CD4-positive, alpha-beta T cell treated with Interleukin-4 for 1 hour (primary cell): ENCODE measurements at places on chromosomes 16 and 17.
A peak's percentile ranks its signal among the peaks of the same experiment; 100 is the strongest.

DNA sequence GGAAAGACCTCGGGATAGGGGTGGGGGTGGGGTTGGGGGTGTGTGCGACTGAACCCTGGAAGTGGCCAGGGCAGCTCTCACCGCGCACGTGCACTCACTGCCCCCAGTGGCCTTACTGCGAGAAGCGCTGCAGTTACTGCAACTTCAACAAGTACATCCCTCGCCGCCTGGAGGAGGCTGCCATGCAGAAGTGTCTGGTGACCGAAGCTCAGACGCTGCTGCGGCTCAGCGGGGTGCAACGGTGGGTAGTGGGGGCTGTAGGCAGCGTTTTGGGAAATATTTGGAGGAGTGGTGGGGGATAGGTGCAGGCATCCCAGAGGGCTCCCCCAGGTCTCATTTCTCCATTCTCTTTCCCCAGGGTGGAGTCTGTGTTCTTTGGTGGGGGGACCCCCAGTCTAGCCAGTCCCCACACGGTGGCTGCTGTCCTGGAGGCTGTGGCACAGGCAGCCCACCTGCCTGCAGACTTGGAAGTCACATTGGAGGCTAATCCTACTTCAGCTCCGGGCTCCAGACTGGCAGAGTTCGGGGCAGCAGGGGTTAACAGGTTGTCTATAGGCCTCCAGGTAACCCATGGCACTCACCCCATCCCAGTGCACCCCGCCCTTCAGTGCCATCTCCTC, 972 bp downstream of the RSAD1 start:
- DNase-seq = peak; percentile 73

DNA sequence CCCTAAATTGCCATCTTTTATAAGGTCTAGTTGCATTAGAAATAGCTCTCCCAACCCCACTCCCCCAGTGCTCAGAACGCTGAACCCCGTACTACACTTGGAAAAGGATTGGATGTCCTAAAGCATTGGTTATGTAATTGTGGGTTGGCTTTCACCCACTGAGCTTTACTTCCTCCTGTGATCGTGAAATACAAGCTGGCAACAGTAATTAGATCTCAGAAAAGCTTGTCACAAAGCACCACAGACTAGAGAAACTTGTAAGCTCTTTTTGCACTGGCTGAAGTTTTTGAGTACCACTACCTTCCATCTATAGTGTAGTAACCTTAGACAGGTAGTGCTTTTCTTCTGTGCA, 54.4 kb downstream of the SIAH1 start:
- DNase-seq = no peak

GRCh38 chr17:35132099-35132498, 10.0 kb downstream of the NLE1 start:
- no peak for DNase-seq

DNA sequence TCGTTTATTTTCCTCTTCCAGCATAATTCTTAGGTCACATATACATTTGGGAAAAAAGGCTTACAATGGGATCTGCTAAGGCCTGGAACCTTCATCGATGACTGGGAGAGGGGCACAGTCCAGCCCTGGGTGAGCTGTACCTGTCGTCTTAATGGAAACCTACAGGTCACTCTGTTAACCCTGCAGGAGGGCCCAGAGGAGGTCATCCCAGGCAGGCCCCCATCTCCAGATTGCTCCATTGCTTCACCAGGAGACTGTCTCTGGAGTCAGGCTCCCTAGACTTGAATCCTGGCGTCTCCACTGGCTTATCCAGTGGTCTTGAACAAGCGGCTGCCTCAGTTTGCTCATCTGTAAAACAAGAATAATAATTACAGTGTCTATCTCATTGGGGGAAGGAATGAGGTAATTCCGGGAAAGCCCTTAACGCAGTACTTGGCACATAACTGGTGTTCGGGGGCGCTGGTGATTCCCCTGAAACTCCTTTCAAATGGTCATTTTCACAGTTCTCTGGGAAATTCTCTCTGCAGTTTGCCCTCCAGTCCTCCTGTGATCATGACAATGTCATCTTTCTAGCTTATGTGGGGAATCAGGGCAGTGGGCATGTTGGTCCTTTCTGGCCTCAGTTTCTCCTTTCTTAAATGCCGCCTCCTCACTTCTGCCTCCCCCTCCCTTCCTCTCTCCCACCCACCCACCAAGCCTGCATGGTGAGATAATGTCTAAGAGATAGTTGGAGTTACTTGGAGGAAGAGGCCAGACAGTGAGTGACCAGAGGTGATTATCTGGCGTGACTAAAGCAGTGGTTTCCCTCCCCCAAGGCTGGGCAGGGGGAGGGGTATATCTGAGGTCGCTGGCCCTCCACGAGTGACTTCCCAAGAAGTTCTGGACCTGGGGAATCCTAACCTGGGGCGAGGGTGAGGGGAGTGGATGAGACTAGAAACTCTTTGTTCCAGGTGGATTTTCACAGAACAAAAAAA, 31.3 kb upstream of the TAC4 start:
- DNase-seq = no peak

- DNase-seq = no peak
These were observed 26.8 kb upstream of the ELAC2 start for GRCh38 chr17:13044572-13045065.

DNA sequence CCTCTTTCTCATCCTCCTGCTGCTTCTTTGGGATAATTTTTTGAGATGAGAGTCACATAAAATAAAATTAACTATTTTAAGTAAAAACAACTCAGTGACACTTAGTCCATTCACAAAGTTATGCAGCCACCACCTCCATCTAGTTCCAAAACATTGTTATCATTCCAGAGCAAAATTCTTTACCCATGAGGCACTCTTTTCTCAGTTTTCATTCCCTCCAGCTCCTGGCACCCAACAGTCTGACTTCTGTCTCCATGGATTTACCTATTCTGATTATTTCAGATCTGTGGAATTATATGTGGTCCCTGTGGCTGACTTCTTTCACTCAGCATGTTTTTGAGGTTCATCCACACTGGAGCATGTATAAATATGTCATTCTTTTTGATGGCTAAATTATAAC, 239.9 kb upstream of the DYNLRB2 start:
- no peak for DNase-seq

DNA sequence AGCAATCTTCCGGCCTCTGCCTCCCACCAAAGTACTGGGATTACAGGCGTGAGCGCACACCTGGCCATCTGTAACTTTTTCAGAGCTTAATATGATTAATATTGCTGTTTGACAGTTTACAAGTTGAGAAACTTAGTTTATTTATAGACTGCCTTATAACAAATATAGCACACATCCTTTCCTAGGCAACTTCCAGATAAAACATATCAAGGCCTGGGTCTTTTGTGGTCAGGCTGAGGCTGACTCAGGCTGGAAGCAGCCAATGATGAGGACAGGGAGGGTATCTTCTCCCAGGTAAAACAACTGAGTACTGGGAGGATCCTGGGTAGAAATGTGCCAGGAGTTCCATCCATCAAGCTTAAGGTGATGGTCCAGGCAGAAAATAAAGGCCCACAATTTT, 16.2 kb downstream of the LUC7L start:
- DNase-seq = no peak

DNA sequence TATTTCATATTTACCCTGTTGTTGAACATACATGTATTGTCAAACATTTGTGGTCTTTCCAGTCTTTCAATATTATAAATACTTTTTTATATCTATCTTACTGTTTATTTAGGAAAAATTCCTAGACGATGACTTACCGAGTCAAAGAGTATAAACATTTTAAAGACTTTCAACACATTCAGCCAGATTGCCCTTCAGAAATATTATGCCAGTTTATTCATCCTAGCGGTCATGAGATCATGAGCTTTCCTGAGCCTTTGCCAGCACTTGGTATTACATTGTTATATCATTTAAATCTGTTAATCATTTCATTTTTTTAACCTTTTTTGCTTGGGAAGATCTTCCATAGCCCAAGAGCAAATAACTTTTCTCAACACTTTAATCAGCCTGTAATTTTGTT, 197.4 kb downstream of the SPECC1 start:
- DNase-seq = no peak

DNA sequence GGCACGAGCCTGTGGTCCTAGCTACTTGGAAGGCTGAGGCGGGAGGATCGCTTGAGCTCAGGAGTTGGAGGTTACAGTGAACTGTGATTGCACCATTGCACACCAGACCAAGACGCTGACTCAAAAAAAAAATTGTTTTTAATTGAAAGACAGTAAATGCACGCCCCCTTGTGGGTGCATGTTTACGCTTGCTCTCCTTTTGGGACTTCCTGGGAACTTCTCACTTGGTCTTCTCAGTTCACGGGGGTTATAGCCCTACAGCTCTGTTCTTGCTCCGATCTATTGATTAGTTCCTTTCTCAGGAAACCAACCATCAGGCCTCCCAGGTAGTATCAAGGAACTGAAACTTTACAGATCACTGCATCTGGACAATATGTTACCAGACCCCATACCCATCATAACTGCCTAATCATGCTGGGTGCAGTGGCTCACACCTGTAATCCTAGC, 14.2 kb upstream of the RIPOR1 start:
- peak; percentile 92 for DNase-seq

GRCh38 chr17:74123350-74123749, 80.1 kb upstream of the RPL38 start:
- DNase-seq = no peak

DNA sequence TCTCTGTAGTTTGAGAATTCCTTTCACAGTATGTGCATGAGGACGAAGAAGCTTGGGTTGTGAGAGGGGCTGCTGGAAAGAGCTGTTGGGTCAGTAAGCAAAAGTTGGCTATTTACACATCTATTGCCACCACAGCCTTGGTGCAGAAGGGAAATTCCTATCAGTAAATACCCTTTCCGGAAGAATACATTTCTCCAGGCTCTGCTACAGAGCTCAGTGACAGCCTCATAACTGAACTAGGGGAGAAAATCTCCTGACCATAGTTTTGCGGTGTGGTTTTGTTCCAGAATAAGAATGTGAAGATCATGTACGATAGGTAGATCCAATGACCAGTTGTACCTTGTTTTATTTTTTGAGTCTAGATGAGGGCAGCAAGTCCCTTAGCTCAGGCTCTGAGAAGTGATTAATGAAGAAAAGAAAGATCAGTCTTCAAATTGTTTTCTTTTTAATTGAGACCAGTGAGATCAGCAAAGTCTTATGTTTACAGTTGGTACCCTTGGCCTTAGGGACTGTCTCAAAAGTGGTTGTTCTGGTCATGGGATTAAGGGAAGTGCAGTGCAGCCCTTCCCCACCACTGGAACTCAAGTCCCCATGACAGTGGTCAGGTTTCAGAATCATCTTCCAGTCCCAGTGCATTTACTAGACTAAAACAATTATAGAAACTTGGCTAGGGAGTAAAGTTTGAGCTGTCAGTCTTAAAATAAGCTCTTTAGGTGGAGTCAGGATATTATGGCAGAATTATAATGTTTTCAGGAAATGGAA, 123.5 kb downstream of the PHKB start:
- no peak for DNase-seq

DNA sequence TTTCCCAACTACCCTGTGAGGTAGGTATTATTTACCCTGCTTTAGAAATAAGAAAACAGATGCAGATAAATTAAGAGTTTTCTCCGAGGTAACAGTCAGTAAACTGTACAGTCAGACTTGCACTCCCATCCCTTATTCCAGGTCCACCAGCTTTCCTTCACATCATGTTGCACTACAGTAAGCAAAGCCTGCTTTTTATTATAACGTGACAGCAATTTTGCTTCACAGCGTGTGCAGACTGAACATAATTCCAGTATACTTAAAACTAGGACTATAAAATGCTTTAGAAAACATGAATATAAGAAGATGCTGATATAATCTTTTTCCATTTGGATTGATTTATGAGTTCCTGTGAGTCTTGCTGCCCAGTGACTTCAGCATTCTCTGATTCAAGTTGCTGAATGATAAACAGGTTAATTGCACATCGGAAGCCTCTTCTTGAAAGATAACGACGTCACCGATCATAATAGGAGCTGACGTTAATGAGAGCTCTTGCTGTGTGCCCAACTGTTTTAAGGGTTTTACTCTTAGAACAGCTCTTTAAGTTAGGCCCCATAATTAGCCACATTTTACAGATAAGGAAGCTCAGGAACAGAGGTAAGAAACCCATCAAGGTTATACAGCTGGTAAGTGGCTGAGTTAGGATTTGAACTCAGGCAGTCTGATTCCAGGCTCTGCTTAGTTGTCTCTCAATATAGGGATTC, 1.4 kb downstream of the LIG3 start:
- no peak for DNase-seq

- DNase-seq = no peak
These were observed 29.5 kb upstream of the BRD7 start for GRCh38 chr16:50398336-50398735.

GRCh38 chr17:39744836-39745215, 7.1 kb downstream of the GRB7 start:
- no peak for DNase-seq

DNA sequence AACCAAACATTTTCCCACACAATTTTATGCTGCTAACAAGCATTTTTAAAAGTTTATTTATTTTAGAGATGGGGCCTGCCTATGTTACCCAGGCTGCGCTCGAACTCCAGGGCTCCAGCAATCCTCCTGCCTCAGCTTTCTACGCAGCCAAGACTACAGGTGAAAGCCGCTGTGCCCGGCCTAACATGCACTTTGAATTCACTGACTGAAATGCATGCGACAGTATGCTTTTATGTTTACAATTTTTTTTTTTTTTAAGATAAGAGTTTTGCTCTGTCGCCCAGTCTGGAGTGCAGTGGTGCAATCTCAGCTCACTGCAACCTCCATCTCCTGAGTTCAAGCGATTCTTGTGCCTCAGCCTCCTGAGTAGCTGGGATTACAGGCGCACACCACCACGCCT, 47.8 kb downstream of the MAP1LC3B start:
- DNase-seq = no peak

DNA sequence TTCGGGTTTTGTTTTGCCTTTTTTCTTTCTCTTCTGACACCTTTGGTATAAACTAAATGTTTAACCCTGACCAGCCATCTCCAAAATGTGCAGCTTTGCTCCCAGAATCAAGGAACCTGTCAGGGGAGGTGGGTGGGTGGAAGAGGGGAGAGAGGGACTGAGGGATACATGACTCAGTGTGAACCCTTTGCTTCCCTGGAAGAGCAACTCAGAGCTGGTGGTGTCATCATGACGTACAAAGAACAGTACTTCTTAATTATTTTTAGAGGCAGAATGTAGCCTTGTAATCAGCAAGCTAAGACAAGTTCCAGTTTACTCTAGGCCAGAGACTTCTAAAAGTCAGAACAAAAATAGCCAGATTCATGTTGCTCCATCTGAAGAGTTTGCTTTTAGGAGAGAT, 119.6 kb upstream of the HAS3 start:
- DNase-seq = no peak

- no peak for DNase-seq
These were observed 15.7 kb downstream of the SLC16A3 start for GRCh38 chr17:82244413-82245133.

DNA sequence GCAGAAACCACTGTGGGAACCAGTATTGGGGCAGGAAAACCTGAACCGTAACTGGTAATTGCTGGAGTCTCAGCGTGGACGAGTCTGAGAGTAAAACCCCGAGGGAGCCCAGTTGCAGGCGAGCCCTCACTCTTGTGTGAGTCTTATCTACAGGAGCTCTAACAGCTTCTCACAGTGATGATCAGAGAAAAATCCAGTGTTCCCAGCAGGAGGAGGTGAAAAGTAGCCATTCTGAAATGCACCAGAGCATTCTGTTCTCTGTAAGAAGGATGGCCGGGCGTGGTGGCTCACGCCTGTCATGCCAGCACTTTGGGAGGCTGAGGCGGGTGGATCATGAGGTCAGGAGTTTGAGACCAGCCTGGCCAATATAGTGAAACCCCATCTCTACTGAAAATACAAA, 161.2 kb downstream of the COPRS start:
- DNase-seq = no peak
